Neural cell (in vitro differentiated cells): ENCODE measurements at places on chromosomes 4 and X. TPM values are rescaled to one million over a fixed set of nuclear protein-coding genes. Genes with fewer than 3 reads are reported as not detected.

DOK7 gene
- polyA plus RNA-seq = 0.66 TPM in 1 of 2 replicates, not detected in the other

HPGDS gene
- not detected in 2 replicates for polyA plus RNA-seq

TEX11 gene
- not detected in 2 replicates for polyA plus RNA-seq

GASK1B gene
- 0.40 and 4.9 TPM in 2 replicates for polyA plus RNA-seq

UGT2B15 gene
- polyA plus RNA-seq = not detected in 2 replicates
